Mesothelial cell of epicardium (in vitro differentiated cells): ENCODE measurements at places on chromosomes 13 and 19.
A peak's percentile ranks its signal among the peaks of the same experiment; 100 is the strongest.

DNA sequence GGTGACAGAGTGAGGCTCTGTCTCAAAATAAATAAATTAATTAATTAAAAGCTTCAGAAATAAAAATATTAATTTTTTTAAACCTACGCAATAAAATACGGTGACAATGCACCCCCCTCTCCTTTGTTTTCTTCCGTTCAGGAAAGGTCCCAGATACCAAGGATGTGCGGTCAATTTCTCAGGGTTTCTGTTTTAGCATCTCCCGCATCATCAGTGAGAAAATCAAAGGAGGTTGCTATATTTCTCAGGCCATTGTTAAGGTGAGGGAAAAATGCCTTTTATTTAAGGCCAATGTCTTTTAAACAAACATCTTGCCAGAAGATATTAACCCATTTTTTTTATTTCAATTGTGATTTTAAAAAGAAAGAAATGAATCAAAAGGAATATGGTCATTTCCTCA lies 111.7 kb downstream of the INSR start:
- H3K27me3 ChIP-seq: no peaks in the 10 kb centered on the region
- peaks cover 17% of the 10 kb centered on the region for H3K4me1 ChIP-seq
- H3K36me3 ChIP-seq: peaks cover 9% of the 10 kb centered on the region

- no peak overlapping the region for H3K27ac ChIP-seq
- H3K4me1 ChIP-seq: peaks cover 4% of the 10 kb centered on the region
- no peak overlapping the region for H3K4me3 ChIP-seq
- no peaks in the 10 kb centered on the region for H3K36me3 ChIP-seq
- peaks cover 1% of the 10 kb centered on the region for H3K27me3 ChIP-seq
- DNase-seq: no peak
Observed at GRCh38 chr13:52345048-52345447, 60.9 kb downstream of the THSD1 start.

GRCh38 chr13:76620036-76620435 lies 266.2 kb downstream of the KCTD12 start:
- no peak for DNase-seq
- H3K4me3 ChIP-seq: no peak overlapping the region
- no peak overlapping the region for H3K27ac ChIP-seq
- peaks cover 14% of the 10 kb centered on the region for H3K4me1 ChIP-seq

GRCh38 chr13:32737111-32737571 lies 150.9 kb downstream of the PDS5B start:
- no peak for DNase-seq
- peaks cover 34% of the 10 kb centered on the region for H3K4me1 ChIP-seq
- peak overlapping the region; percentile 71 for H3K27ac ChIP-seq
- no peak overlapping the region for H3K4me3 ChIP-seq
- no peaks in the 10 kb centered on the region for H3K27me3 ChIP-seq
- peaks cover 15% of the 10 kb centered on the region for H3K36me3 ChIP-seq

GRCh38 chr13:31372454-31372853 lies 172.7 kb downstream of the B3GLCT start:
- no peak for DNase-seq
- H3K27me3 ChIP-seq: peaks cover 4% of the 10 kb centered on the region
- H3K27ac ChIP-seq: no peak overlapping the region
- H3K4me1 ChIP-seq: peaks cover 4% of the 10 kb centered on the region

DNA sequence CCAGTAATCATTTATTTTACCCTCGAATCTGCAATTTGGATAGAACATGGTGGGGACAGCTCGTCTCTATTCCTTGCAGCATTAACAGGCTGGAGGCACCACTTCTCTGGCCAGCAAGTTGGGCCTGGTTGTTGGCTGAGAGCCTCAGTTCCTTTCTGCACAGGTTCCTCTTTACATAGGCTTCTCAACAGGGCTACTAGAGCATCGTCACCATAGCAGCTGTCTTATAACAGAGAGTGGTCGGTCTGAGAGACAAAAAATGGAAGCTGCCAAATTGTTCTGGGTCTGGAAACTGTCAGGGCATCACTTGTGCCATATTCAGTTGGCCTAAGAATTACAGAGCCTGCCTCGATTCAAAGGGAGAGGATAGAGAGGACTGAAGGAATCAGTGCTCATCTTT lies 86.7 kb downstream of the DNAJC15 start:
- H3K4me3 ChIP-seq: no peak overlapping the region
- peaks cover 52% of the 10 kb centered on the region for H3K4me1 ChIP-seq
- peaks cover 10% of the 10 kb centered on the region for H3K36me3 ChIP-seq
- peak overlapping the region; percentile 24 for H3K27ac ChIP-seq
- no peaks in the 10 kb centered on the region for H3K27me3 ChIP-seq
